ENCODE measurements at places on chromosomes 16 and 17.

- no peak for DNase-seq
These were observed 21.1 kb downstream of the CDR2 start for GRCh38 chr16:22353191-22353919.

DNA sequence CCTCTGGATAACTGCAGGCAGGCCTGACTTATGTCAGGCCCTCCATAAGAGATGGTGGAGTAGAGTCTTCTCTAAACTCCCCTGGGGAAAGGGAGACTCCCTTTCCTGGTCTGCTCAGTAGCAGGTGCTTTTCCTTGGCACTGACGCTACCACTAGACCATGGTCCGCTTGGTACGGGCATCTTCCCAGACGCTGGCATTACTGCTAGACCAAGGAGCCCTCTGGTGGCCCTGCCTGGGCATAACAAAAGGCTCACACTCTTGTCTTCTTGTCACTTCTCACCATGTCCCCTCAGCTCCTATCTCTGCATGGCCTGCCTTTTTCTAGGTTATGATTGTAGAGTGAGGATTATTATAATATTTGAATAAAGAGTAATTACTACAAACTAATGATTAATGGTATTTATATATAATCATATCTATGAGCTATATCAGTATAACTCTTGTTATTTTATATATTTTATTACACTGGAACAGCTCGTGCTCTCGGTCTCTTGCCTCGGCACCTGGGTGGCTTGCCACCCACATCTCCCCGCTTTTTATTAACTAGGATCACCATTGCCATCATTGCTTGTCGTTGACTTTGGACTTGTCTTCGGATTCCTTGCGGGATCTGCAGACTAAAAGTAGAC lies 59.8 kb upstream of the ARL4D start:
- no peak for DNase-seq

GRCh38 chr16:27646806-27647205 lies 96.9 kb downstream of the KATNIP start:
- DNase-seq, result no peak

DNA sequence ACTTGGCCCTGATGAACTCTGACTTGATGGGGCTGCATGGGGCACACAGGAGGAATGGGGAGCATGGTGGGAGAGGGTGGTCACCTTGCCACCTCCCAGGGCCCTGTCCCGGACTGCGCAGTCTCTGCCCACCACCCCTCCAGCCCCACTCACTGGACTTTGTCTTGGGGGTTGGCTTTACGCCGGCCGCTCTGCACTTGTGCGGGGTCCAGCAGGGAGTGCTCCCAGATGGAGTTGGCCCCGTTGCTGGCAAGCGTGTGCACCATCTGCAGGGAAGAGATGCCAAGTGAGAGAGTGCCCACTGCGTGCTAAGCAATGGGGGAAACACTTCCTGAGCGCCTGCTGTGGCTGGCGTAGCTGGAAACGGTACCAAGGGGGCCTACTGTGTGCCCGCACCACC lies 6.7 kb downstream of the GIT1 start:
- no peak for DNase-seq

GRCh38 chr16:19980632-19981265 lies 92.9 kb downstream of the GPR139 start:
- no peak for DNase-seq

DNA sequence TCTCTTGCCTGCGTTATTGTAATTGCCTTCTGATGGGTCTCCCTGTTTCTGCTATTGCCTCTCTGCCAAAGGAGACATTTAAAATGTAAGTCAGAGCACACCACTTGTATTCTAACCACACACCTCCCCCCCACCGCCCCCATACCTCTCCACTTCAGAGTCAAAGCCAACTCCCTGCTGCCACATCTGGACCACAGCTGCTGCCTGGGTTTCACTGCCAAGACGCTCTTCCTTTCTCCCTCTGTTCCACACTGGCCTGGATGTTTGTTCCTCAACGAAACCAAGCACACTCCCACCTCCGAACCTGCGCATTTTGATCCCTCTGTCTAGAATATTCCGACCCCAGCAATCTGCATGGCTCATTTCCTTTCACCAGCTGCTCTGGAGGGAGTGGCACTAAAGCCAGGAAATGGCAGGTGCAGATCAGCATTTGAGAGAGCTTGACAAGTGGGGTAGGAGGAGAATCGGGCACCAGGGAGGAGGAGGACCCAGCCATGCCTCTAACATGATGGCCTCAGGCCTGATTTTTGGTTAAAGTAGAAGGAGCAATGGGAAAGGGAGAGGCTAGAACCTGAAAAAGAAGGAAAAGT lies 92.4 kb upstream of the HS3ST2 start:
- no peak for DNase-seq

GRCh38 chr17:258045-258734 lies 76.7 kb upstream of the DOC2B start:
- DNase-seq, result no peak

DNA sequence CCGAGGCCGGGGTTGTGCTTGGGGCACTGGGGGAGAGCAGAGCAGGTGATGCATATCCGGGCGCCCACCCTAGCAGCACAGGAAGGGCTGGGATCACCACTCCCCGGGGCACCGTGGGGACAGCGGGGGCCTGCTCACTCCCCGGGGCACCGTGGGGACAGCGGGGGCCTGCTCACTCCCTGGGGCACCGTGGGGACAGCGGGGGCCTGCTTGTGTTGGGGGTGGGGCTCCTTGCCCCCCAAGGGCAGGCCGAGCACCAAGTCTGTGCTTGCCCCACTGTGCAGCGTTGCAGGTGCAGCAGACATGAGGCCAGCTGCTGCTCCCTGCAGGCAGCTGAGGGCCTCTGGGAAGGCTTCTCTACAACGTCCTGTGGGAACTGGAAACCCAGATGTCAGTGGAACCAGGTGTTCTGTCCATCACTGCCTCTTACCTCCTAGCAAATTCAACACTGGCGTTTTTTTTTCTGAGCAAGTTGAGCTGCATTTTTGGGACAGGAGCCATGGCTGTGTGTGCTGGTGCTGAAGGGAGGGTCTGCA lies 25.0 kb upstream of the ZNF750 start:
- no peak for DNase-seq

- DNase-seq, result no peak
These were observed 2.0 kb upstream of the GRIN2C start for GRCh38 chr17:74861662-74862107.

DNA sequence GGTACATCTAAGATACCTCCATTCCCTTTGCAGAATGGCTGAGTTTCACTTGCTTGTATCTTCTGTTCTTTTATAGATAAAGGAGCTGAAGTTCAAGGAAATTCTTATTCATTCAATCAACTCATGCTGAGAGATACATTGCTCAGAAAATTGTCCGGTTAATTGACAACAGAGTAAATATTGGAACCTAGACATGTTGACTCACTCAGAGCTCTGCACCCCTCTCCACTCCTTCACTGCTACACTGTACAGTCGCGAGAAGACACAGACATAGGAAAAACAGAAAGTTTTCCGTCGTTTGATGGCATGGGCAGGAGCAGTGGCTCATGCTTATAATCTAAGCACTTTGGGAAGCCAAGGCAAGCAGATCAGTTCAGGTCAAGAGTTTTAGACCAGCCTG lies 690.5 kb upstream of the SOX9 start:
- DNase-seq, result no peak

GRCh38 chr16:4332623-4333307 lies 16.9 kb downstream of the GLIS2 start:
- no peak for DNase-seq
